ENCODE measurements at places on chromosomes 3 and 15.

DNA sequence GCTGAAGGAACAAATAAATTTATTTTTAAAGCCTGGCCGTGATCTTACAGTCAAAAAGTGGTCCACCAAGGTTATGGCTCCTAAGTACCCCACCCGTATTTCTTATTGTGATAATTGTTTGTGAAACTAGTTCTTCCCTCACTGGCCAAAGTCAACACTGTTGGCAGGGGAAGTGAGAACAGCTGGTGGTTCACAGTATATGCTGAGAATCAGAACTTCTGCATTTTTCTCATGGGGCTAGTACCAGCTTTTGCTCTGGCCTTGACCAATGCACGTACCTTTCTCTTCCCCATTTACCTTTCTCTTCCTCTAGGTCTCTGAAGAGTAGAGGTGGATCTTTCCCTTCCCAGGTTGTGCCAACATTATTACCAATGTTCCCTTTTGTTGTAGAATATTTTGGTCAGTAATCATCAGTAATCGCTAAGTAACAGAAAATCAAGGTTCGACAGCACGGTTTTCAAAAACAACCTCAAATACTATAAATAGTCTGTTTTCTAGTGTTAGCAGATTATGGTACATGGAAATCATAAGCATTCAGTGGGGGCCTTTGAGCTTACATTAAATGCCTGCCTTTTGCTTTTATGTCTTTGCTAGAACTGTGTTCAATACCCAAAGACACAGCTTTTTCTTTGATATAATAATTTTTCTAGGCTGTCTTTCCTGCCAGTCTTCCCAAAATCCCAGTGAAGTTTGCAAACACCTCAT is 268.0 kb downstream of the LPP start:
- H3K36me3 ChIP-seq = no peaks in the 10 kb centered on the region
- H3K4me3 ChIP-seq = no peak overlapping the region
- no peak overlapping the region for H3K27ac ChIP-seq
- H3K4me1 ChIP-seq = no peaks in the 10 kb centered on the region

DNA sequence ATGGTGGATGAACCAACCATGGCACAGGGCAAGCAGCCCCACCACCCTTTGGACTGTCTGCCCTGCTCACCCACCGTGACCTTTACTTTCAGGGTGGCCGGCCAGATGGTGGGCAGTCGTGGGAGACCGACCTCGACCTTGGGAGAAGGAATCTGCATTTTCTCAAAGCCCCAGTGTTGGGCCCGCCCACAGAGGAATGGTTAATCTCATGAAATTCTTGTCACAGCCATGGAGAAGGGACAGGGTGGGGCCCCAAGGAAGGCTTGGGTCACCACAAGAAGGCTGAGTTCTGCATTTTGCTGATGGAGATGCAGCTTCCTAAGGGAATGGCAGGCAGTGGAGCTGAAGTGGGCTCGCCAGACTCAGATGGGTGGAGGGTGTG is 2.9 kb downstream of the PLXND1 start:
- no peak for DNase-seq
- no peaks in the 10 kb centered on the region for H3K36me3 ChIP-seq
- H3K27me3 ChIP-seq = peaks cover 39% of the 10 kb centered on the region
- no peak overlapping the region for H3K4me3 ChIP-seq
- H3K27ac ChIP-seq = no peak overlapping the region

GRCh38 chr3:111803123-111803593 is 55.9 kb upstream of the PHLDB2 start:
- no peak for DNase-seq
- H3K27me3 ChIP-seq = no peaks in the 10 kb centered on the region
- no peaks in the 10 kb centered on the region for H3K4me1 ChIP-seq
- H3K36me3 ChIP-seq = no peaks in the 10 kb centered on the region
- H3K4me3 ChIP-seq = no peak overlapping the region

- no peaks in the 10 kb centered on the region for H3K27me3 ChIP-seq
- no peaks in the 10 kb centered on the region for H3K4me1 ChIP-seq
- H3K27ac ChIP-seq = no peak overlapping the region
- no peak for DNase-seq
- H3K36me3 ChIP-seq = no peaks in the 10 kb centered on the region
- H3K4me3 ChIP-seq = no peak overlapping the region
Observed at GRCh38 chr3:34360713-34361112, 562.3 kb downstream of the PDCD6IP start.

- H3K27me3 ChIP-seq = no peaks in the 10 kb centered on the region
- H3K4me3 ChIP-seq = peak overlapping the region; percentile 98
- H3K4me1 ChIP-seq = peaks cover 73% of the 10 kb centered on the region
- H3K27ac ChIP-seq = peak overlapping the region; percentile 91
- DNase-seq = no peak
- H3K36me3 ChIP-seq = no peaks in the 10 kb centered on the region
Observed at GRCh38 chr15:64774037-64774628, 1.3 kb downstream of the RBPMS2 start.

GRCh38 chr3:128168836-128169235 is 15.6 kb downstream of the EEFSEC start:
- no peaks in the 10 kb centered on the region for H3K36me3 ChIP-seq
- no peak overlapping the region for H3K27ac ChIP-seq
- no peak for DNase-seq
- no peaks in the 10 kb centered on the region for H3K27me3 ChIP-seq
